ENCODE measurements at places on chromosomes 3 and 15.

DNA sequence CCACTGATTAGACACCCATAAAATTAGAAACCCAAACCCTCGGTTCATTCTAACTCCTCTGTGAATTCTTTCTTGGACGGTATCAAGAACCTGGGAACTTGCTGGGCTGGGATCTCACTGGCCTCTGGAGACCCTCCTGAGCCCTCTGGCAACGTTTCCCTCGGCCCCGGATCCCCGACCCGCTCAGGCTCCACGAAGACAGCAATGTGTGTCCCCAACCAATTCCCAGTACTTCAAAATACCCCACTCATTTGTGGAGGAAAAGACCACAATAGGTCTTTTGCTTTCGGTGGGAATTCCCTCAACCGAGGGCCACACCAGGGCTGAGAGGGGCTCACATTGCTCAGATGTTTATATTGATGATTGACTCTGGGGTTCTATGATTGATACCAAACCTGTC lies 117.9 kb upstream of the PRR20G start:
- H3K27ac ChIP-seq: no peak overlapping the region
- H3K36me3 ChIP-seq: no peaks in the 10 kb centered on the region
- no peaks in the 10 kb centered on the region for H3K27me3 ChIP-seq

- H3K4me3 ChIP-seq: no peak overlapping the region
- no peaks in the 10 kb centered on the region for H3K36me3 ChIP-seq
- H3K27me3 ChIP-seq: no peaks in the 10 kb centered on the region
- no peak for DNase-seq
- H3K27ac ChIP-seq: no peak overlapping the region
- no peaks in the 10 kb centered on the region for H3K4me1 ChIP-seq
Measured at GRCh38 chr3:96657710-96658109, 156.7 kb upstream of the EPHA6 start.

- no peak overlapping the region for H3K4me3 ChIP-seq
- no peaks in the 10 kb centered on the region for H3K27me3 ChIP-seq
- H3K4me1 ChIP-seq: no peaks in the 10 kb centered on the region
- H3K27ac ChIP-seq: no peak overlapping the region
- DNase-seq: no peak
Measured at GRCh38 chr3:162769564-162769963, 1273.0 kb downstream of the OTOL1 start.

DNA sequence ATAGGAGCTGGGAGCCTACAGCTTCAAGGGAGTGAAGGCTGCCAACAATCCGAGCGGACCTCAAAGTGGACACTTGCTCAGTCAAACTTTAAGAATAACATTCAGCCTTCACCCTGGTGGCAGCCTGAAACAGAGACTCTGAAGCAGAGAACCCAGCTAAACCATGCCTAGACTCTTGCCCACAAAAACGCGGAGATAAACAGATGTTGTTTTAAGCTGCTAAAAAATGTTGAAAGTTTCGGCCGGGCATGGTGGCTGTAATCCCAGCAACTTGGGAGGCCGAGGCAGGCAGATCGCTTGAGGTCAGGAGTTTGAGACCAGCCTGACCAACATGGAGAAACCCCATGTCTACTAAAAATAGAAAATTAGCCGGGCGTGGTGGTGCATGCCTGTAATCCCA lies 29.8 kb upstream of the TRIM59 start:
- no peaks in the 10 kb centered on the region for H3K27me3 ChIP-seq
- no peak overlapping the region for H3K4me3 ChIP-seq
- H3K4me1 ChIP-seq: no peaks in the 10 kb centered on the region

GRCh38 chr15:80695099-80695910 lies at the start of gene ABHD17C:
Gene ABHD17C, plus strand, starts transcription at chr15:80695310. Its CDS starts 120 bp downstream, at chr15:80695430.
- peak; percentile 63 for DNase-seq
- H3K27me3 ChIP-seq: no peaks in the 10 kb centered on the region
- no peaks in the 10 kb centered on the region for H3K36me3 ChIP-seq
- H3K4me3 ChIP-seq: peak within 1 kb of the TSS; percentile 87
- peak within 1 kb of the TSS; percentile 9 for H3K27ac ChIP-seq
- peaks cover 16% of the 10 kb centered on the region for H3K4me1 ChIP-seq
